Fibroblast of villous mesenchyme (primary cell): ENCODE measurements at places on chromosomes 4 and X.

DNA sequence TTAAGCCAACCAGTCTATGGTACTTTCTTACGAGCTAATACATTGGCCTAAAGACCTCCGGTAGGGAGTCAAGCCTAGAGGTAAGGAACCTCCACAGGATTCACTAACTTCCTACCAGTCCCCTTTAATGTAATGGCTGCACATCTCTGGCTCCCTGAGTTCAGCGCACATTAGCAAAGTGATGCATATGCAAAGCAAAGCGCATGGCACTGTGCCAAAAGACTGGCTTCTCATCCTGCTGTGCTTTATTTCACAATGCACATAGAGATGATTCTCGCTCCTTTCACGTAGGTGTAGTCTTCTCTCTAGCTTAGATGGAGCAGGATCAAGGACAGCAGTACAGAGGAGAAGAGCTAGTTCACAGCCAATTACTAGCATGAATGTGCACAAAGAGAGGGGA, 14.6 kb upstream of the CLTRN start:
- DNase-seq: no peak

DNA sequence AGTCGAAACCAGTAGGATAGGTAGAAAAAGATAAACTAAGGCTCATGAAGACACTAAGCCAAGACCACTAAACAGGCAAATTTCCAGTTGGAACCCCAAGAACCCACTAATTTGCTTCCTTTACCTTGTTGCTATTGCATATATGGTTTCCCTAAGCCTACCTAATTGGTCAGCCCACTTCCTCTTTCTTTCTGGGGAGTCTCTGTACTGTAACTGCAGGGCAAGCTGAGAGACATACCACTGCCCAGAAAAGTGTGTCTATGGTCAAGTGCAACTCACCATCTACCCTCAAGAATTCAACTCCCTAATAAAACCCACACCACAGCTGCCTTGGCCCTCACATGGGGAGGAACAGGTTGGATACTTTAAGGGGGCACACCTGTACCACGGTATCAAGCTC, 28.6 kb downstream of the IDS start:
- DNase-seq: no peak

DNA sequence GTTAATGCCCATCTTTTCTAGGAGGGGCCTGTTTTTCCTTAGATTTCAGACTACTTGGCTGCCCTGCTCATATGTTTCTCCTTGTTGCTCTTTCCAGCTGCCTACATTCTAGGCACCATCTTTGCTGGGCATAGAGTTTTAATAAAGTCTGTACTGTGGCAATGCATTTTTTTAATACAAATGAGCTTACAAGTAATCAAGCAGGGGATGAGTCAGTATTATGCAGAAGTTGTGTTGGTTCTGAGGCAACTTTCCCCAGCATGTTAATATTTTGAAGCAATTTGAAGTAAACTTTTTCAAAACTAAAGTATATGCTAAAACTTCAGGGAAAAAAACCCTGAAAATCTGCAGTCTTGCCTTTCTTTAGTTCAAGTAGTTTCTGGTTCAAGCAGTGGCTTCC, 372.0 kb upstream of the GATB start:
- DNase-seq: no peak

DNA sequence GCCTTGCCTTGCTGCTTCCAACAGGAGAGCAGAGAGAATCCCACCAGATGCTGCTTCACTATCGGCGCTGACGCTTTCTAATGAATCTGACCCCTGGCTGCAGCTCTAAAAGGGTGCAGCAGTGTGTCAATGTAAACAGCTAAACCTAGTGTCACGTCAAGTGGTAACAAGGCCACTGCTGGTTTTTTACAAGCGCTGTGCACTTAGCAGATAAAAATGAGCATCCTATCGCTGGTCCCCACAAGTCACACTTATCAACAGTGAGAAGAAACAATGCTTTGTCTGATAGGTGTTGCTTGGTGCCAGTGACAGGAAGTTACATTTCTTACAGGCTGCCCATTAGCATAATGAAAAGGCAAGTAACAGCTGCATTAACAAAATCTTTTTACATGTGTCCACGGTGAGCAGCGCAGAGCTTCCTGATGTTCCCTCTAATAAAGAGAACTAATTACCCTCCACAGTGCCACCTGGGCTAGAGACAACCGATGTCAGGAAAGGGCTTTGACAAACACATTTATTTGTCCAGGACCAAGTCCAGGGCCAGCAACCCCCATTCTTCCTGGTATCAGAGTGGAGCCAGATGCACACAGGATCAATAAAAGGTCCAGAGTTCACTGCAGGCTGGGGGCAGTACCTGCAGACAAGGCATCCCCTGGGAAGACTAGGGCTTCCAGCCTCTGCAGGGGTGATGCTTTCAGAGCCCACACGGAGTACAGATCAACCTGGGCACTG, 176.0 kb downstream of the MGST2 start:
- DNase-seq: no peak

- DNase-seq: no peak
Observed at GRCh38 chr4:122555216-122555615, 65.7 kb downstream of the IL21 start.

GRCh38 chr4:108292229-108292628, 123.5 kb upstream of the LEF1 start:
- DNase-seq: no peak
